ENCODE measurements at places on chromosomes 4 and X. TPM values are rescaled to one million over a fixed set of nuclear protein-coding genes. Genes with fewer than 3 reads are reported as not detected.

GRCh38 chrX:68203211-68203610, 230.1 kb downstream of the OPHN1 start:
- no peak for DNase-seq
- no peaks in the 10 kb centered on the region for H3K36me3 ChIP-seq
- no peak overlapping the region for H3K4me3 ChIP-seq
- no peaks in the 10 kb centered on the region for H3K27me3 ChIP-seq
- H3K4me1 ChIP-seq = no peaks in the 10 kb centered on the region

DNA sequence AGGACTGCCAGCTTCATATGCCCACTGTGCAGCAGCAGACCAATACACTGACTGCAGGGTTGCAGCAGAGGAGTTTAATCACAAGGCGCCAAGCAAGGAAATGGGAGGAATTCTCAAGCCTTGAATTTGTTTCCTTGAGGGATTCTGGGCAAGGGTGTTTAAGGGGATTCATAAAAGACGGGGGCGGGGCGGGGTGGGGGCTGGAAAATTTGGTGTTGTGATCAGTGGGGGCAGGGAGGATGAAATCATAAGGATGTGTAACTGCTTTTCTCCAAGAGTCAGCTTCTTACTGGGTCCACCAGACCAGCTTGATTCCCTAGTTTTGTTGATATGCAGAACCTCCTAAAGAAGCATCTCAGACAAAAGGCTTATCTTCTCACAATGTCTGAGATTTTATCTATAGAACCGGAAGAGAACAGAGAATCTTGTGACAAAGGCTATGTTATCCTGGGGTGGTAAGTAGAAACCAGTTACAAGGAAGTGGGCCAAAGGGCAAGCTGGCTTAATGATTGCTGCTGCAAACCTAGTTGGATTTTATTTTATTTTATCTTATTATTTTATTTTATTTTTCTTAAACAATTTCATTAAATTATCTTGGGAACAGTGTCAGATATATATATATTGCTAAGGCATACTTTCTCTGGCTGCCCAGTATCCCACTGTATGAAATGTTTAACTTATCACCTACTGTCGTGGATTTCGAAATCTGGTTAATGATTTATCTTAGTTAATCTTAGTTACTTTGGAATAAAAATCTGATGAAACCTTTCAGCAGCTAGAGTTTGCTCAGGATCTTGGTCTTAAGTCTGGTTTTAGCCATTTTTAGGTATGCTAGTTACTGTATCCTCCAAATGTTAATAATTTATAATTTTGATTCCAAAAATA, 276.4 kb downstream of the RPA4 start:
- no peaks in the 10 kb centered on the region for H3K36me3 ChIP-seq
- H3K4me1 ChIP-seq = no peaks in the 10 kb centered on the region
- H3K4me3 ChIP-seq = no peak overlapping the region
- DNase-seq = no peak
- no peak overlapping the region for H3K27ac ChIP-seq

DNA sequence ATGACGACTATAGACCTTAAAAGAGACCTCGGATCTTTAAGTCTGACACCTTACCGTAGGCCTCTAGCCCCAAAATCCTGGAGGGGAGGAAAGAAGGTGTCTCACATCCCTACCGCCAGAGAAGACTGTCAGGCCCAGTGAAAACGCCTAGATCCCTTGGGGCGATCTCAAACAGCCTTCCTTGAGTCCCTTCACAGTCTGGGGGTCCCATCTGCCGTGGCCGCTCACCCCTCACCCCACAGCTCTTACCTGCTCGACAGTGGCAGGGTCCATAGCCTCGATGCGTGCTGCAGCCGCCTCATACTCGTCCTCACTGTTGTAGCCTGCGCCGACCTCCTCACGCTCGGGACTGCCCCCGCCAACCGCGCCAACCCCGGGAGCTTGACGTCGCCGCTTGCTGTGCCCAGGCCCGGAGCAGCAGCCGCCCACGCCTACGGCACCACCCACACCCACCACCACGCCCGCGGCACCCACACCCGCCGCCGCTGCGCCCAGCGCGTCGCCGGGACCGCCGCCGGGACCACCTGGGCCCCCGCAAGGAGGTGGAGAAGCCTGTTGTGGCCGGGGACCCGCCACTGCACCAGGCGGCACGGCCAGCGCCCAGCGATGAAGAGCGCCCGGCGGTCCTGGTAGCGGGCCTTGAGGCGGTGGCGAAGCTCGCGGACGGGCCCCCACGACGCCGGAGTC, 536 bp downstream of the OTUD5 start:
- H3K27me3 ChIP-seq = no peaks in the 10 kb centered on the region
- H3K36me3 ChIP-seq = peaks cover 16% of the 10 kb centered on the region

DNA sequence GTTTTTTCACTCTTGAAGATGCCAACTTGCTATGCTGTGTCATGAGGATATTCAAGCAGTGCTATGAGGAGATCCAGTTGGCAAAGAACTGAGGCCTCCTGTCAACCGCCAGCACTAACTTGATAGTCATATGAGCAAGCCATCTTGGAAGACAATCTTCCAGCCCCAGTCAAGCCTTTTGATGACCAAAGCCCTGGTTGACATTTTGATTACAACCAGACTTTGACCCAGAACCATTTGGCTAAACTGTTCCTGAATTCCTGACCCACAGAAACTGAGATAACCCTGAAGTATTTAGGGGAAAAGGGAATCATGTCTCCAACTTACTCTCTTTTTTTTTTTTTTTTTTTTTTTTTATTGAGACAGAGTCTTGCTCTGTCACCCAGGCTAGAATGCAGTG, 32.9 kb downstream of the UGDH start:
- H3K27me3 ChIP-seq = no peaks in the 10 kb centered on the region
- no peak for DNase-seq
- no peak overlapping the region for H3K4me3 ChIP-seq
- peaks cover 5% of the 10 kb centered on the region for H3K36me3 ChIP-seq

GRCh38 chrX:140157143-140157542, 191.8 kb upstream of the CXorf66 start:
- DNase-seq = no peak
- no peak overlapping the region for H3K27ac ChIP-seq
- H3K27me3 ChIP-seq = no peaks in the 10 kb centered on the region
- H3K36me3 ChIP-seq = no peaks in the 10 kb centered on the region

DNA sequence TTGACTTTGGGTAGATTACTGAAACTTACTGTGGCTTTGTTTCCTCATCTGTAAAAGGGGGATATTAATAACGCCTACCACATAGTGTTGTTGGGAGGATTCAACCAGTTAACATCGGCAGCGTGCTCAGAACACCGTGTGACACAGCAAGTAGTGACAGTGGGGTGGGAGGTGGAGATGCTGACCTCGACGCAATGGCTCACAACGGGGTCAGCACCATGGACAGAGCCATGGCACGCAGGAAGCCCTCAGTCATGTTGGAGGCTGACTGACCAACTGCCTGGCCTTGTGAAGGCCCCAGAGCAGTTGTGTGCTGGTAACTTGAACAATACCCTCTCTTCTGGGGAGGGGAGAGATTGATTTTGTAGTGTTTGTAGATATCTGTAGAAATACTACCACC, 93.2 kb downstream of the WFS1 start:
- H3K36me3 ChIP-seq = no peaks in the 10 kb centered on the region
- H3K27me3 ChIP-seq = no peaks in the 10 kb centered on the region
- H3K4me1 ChIP-seq = no peaks in the 10 kb centered on the region
- no peak for DNase-seq

GIMD1 gene
- not detected for total RNA-seq

PLP1 gene
- not detected for total RNA-seq
